Placental pericyte (primary cell): ENCODE measurements at places on chromosomes 1 and 21. TPM values are rescaled to one million over a fixed set of nuclear protein-coding genes. Genes with fewer than 3 reads are reported as not detected.

Gene DPYD
- 24.1 and 61.3 TPM in 2 replicates for total RNA-seq

Gene FAM163A
- under 0.01 TPM in 1 of 2 replicates, not detected in the other for total RNA-seq

Gene CELA3A
- total RNA-seq: not detected in 2 replicates

Gene DIRAS3
- 5.7 and 30.4 TPM in 2 replicates for total RNA-seq

Gene POU2F1
- total RNA-seq: 7.2 and 9.2 TPM in 2 replicates

Gene FCN3
- not detected in 2 replicates for total RNA-seq

Gene ANGPTL1
- total RNA-seq: 0.57 and 17.1 TPM in 2 replicates

Gene OR2L13
- not detected in 2 replicates for total RNA-seq

Gene C8A
- not detected in 2 replicates for total RNA-seq

Gene C1QC
- total RNA-seq: 1.0 TPM in 1 of 2 replicates, not detected in the other

Gene GBP5
- under 0.01 TPM in 1 of 2 replicates, not detected in the other for total RNA-seq

Gene SYT14
- 1.8 and 2.6 TPM in 2 replicates for total RNA-seq

Gene RNU1-2
- total RNA-seq: under 0.01 TPM in 2 replicates

Gene BATF3
- total RNA-seq: 0.88 and 1.3 TPM in 2 replicates

Gene AMIGO1
- 0.43 and 1.1 TPM in 2 replicates for total RNA-seq
